ENCODE measurements at places on chromosomes 12 and 14. TPM values are rescaled to one million over a fixed set of nuclear protein-coding genes. Genes with fewer than 3 reads are reported as not detected.
A peak's percentile ranks its signal among the peaks of the same experiment; 100 is the strongest.

The OR4L1 gene
- not detected for total RNA-seq

DNA sequence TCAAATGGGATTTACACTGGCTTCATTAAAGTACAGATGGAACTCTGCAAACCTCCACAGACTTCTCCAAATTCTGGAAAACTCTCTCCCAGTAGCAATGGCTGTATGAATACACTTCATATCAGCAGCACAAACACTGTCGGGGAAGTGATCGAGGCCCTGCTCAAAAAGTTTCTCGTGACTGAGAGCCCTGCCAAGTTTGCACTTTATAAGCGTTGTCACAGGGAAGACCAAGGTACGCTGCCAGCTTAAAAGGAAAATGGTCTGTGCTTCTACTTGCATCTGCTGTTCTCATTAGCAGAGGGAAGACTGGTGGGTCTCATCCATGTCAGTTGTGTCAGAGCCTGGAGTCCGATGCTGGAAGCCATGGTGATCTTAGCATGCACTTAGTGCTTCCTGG, 71.0 kb downstream of the GNS start:
- no peak for DNase-seq

- peak; percentile 4 for DNase-seq
Observed at GRCh38 chr14:61196792-61197191, 84.3 kb downstream of the TMEM30B start.

GRCh38 chr14:65019944-65020566, 33.4 kb downstream of the FNTB start:
- peak; percentile 50 for DNase-seq

DNA sequence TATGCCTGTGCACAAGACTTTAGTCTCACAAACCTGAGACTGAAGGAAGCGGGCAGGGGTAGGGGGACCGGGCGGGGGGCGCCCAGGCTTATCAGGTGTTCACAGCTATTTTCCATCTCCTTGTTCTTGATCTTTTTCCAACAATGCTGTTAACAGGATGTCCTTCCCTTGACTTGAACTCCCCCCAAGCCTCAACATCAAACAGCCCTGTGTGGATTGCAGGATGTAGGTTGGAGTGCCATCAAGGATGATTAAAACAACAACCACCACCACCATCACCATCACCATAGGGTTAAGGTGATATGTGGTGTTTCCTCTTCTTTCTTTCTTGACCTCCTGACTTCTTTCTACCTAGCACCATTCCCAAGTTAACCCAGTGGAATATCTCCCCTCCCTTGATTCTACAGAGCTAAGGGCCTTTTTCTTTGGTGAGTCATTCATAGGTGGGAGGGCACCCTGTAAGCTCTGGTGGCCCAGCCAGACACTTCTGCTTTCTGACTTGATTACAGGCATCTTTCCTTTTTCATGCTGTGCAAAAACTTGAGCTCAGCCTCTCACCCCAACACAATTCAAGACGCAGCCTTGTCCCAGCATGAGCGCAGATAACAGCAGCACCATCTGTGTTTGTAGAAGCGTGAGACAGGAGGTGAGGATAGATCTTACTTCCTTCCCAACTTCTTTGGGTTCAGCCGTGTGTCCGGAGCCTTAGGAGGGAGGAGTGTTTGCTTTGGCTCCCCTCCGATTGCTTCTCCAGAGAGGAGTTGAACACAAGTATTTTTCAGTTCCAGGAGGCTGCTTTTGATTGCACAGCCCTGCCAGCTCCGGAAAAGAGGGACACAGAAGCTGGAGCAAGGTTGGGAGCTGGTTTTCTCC, 26.8 kb downstream of the FLVCR2 start:
- no peak for DNase-seq

Measured in Calu3 (cell line).